HT1080 (cell line): ENCODE measurements at places on chromosomes 2 and 18. TPM values are rescaled to one million over a fixed set of nuclear protein-coding genes. Genes with fewer than 3 reads are reported as not detected.

Gene FIGN
- 0.43 and 1.7 TPM in 2 replicates for total RNA-seq

Gene SMIM21
- not detected in 2 replicates for total RNA-seq

Gene KCNG2
- not detected in 2 replicates for total RNA-seq

Gene ABCB11
- total RNA-seq, result under 0.01 TPM in 1 of 2 replicates, not detected in the other

Gene RRM2
- total RNA-seq, result 98.1 and 195 TPM in 2 replicates

Gene SPP2
- 0.23 TPM in 1 of 2 replicates, not detected in the other for total RNA-seq

Gene PCARE
- total RNA-seq, result not detected in 2 replicates

Gene ALPI
- not detected in 2 replicates for total RNA-seq

Gene CGREF1
- 0.13 and 0.26 TPM in 2 replicates for total RNA-seq

Gene ZNF385B
- 1.4 and 3.2 TPM in 2 replicates for total RNA-seq

Gene CHN1
- 9.6 and 10.2 TPM in 2 replicates for total RNA-seq

Gene VAMP8
- 2.6 and 5.1 TPM in 2 replicates for total RNA-seq

Gene ZNF892
- total RNA-seq, result 0.32 and 1.5 TPM in 2 replicates

Gene AGXT
- total RNA-seq, result not detected in 2 replicates

Gene IMP4
- 213 and 223 TPM in 2 replicates for total RNA-seq

Gene LRP2
- 0.10 TPM in 1 of 2 replicates, not detected in the other for total RNA-seq

Gene THSD7B
- 0.03 and 0.77 TPM in 2 replicates for total RNA-seq

Gene UGT1A5
- total RNA-seq, result not detected in 2 replicates

Gene ZAP70
- total RNA-seq, result 0.47 TPM in 1 of 2 replicates, not detected in the other

Gene CLHC1
- total RNA-seq, result 3.8 and 4.7 TPM in 2 replicates

Gene CFAP65
- total RNA-seq, result not detected in 2 replicates

Gene FKBP7
- 21.0 and 22.2 TPM in 2 replicates for total RNA-seq

Gene IL18RAP
- not detected in 2 replicates for total RNA-seq

Gene EVX2
- not detected in 2 replicates for total RNA-seq

Gene EDAR
- not detected in 2 replicates for total RNA-seq

Gene CROCC2
- not detected in 2 replicates for total RNA-seq

Gene CIB4
- not detected in 2 replicates for total RNA-seq

Gene APLF
- total RNA-seq, result 0.53 and 0.58 TPM in 2 replicates

Gene SMYD1
- not detected in 2 replicates for total RNA-seq

Gene AMMECR1L
- total RNA-seq, result 12.3 and 15.2 TPM in 2 replicates

Gene CDK15
- 0.72 TPM in 1 of 2 replicates, not detected in the other for total RNA-seq

Gene ARHGAP28
- total RNA-seq, result 2.5 TPM in 1 of 2 replicates, not detected in the other

Gene IL1R1
- 0.40 and 0.43 TPM in 2 replicates for total RNA-seq
